Osteoblast (primary cell): ENCODE measurements at places on chromosomes 3 and 15.

DNA sequence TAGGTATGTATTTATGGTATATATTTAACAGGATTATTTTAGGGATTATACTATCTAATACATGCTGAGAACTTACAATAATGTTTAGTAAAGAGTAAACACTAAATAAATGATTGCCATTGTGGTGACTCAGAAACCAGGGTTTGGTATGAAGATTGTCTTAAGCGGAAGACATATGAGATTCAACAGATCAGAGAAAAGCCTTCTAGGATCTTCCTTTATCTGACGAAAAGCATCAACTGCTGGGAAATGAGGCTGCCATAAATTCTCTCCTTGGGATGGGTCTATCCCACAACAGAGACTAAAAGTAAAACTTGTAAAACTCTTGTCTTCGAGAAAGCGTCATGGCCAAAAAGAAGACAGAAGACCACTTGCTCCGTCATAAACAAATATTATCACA, 1352.2 kb upstream of the EPHA6 start:
- DNase-seq: no peak

GRCh38 chr3:25041871-25042584, 386.0 kb upstream of the RARB start:
- peak; percentile 43 for DNase-seq

GRCh38 chr15:100763835-100764750, 115.5 kb upstream of the ALDH1A3 start:
- DNase-seq: peak; percentile 90

- no peak for DNase-seq
Observed at GRCh38 chr3:188067932-188068331, 86.0 kb upstream of the LPP start.

DNA sequence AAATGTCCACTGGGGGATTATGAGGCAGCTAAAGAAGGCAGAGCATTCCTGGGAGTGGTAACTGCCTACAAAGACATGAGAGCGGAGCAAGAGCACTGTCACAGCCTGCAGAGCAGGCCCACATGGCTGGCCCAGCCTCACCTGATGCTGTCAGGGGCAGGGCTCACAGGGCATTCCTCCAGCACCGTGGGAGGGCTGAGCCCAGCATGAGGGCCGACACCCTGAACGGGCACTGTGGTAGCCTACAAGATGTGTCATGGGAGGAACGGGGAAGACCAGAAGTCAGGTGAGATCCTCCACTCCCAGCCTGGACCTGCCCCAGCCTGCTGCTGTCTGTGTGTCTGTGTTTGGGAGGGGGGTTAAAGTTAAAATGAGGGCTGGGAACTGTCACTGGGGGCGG, 30.1 kb downstream of the CCDC12 start:
- DNase-seq: no peak
